ENCODE measurements at places on chromosomes 11 and 22. TPM values are rescaled to one million over a fixed set of nuclear protein-coding genes. Genes with fewer than 3 reads are reported as not detected.

The NCAM1 gene
- total RNA-seq: 0.37 TPM

The NEFH gene
- total RNA-seq: 0.19 TPM

The OR10D3 gene
- not detected for total RNA-seq

The TYMP gene
- 45.1 TPM for total RNA-seq

The TEF gene
- total RNA-seq: 6.8 TPM

The MYO18B gene
- 0.15 TPM for total RNA-seq

The OOSP2 gene
- total RNA-seq: not detected

The WNT7B gene
- total RNA-seq: 0.22 TPM

The ARL14EP gene
- 47.3 TPM for total RNA-seq

- H3K27ac ChIP-seq: no peak overlapping the region
- DNase-seq: no peak
- H3K4me3 ChIP-seq: no peak overlapping the region
These were observed 12.6 kb downstream of the TECTA start for GRCh38 chr11:121113611-121114010.

- H3K4me1 ChIP-seq: peaks cover 7% of the 10 kb centered on the region
- no peaks in the 10 kb centered on the region for H3K27me3 ChIP-seq
- no peak overlapping the region for H3K27ac ChIP-seq
These were observed 82.4 kb downstream of the ME3 start for GRCh38 chr11:86589856-86590589.

DNA sequence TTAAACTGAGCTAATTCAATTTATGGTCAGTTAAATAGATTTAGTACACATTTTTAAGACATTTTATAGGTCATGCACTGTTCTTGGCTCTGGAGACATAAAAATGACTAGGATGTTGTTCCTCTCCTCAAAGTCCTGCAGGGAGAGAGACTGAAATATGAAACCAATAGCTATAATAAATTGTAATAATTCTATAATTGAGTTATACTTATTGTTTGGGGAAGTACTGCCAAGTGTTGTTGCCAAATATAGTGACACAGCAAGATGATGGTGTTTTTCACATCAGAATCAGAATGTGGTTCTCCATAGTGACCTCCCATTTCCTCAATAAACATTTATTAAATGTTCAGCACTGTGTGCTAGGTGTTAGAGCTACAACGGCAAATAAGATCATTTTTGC lies 470.6 kb downstream of the NTM start:
- DNase-seq: no peak
- no peaks in the 10 kb centered on the region for H3K4me1 ChIP-seq
- H3K36me3 ChIP-seq: no peaks in the 10 kb centered on the region

GRCh38 chr11:67309661-67310061 lies 6.3 kb downstream of the SSH3 start:
- H3K36me3 ChIP-seq: no peaks in the 10 kb centered on the region
- no peaks in the 10 kb centered on the region for H3K27me3 ChIP-seq
- H3K4me3 ChIP-seq: no peak overlapping the region
- peaks cover 12% of the 10 kb centered on the region for H3K4me1 ChIP-seq

DNA sequence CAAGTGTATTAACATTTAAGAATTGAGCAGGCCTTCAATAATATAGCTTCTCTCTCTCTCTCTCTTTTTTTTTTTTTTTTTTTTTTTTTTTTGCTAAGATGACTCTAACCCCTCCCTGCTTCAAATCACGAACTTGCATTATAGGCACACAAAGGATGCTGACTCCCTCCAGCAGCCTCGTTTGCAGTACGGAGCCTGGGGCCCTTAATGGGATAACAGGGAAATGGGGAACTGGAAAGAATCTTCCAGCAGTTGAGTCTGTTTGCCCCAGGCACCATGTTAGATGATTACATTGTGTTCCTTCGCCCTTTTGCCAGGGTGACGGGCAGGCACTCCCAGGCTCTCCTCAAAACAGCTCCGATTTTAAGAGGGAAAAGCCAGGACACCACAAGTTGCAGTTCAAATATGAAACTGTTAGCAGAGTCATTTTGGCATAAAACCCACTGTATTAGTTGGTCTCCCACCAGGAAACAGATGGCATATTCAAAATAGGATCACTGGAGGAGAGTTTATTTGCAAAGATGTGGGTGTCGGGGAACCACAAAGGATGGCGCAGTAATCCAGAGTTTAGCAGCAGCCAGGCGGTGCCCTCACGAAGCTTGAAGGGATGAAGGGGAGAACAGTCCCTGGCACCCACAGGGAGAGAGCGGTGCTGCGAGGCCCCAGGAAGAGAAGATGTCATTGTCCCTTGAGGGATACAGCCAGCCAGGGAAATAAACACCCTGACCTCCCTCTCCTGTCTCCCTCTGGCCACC lies 26.5 kb upstream of the TREH start:
- H3K27ac ChIP-seq: no peak overlapping the region
- H3K36me3 ChIP-seq: no peaks in the 10 kb centered on the region
- DNase-seq: no peak
- H3K4me3 ChIP-seq: no peak overlapping the region
- peaks cover 15% of the 10 kb centered on the region for H3K4me1 ChIP-seq

DNA sequence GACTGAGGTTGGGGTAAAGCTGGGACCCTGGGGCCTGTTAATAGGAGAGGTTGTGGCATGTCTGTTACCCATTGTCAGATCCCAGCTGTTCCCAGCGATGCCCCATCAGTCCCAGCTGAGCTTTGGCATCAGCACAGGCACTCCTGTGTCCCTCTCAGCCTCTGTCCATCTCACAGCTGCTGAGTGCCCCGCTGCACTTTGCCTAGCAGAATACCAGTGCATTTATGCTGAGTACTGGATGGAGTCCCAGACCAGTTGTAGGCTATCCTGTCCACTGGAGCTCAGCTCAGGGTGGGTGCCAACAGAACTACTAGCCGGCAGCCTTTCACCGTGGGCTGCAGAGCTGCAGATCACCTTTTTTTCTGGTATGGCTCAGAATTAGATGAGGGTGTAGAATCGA lies 9.9 kb downstream of the FXYD6 start:
- DNase-seq: no peak
- H3K36me3 ChIP-seq: no peaks in the 10 kb centered on the region
- no peak overlapping the region for H3K27ac ChIP-seq

GRCh38 chr11:17734986-17735817 lies 621 bp downstream of the KCNC1 start:
- H3K4me1 ChIP-seq: peaks cover 2% of the 10 kb centered on the region
- H3K36me3 ChIP-seq: no peaks in the 10 kb centered on the region
- H3K4me3 ChIP-seq: no peak overlapping the region
- DNase-seq: no peak

DNA sequence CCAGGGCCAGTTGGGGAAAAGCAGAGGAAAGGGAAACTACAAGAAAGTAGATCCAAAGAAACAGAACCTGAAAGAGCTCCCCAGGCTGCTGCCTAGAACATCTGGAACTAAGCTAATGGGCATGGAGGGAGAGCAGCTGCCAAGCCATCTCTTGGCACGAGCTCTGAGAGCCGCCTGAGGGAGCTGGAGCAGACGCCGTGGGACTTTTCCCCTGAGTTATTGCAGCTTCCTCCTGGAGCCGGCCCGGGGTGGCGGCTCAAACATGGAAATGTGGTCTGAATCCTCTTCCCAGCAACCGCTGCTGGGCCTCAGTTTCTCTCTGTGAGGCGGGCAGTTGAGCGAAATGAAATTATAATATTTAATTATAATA lies 41.8 kb downstream of the LIF start:
- no peaks in the 10 kb centered on the region for H3K4me1 ChIP-seq
- no peak overlapping the region for H3K4me3 ChIP-seq
- no peak overlapping the region for H3K27ac ChIP-seq
- H3K36me3 ChIP-seq: no peaks in the 10 kb centered on the region

DNA sequence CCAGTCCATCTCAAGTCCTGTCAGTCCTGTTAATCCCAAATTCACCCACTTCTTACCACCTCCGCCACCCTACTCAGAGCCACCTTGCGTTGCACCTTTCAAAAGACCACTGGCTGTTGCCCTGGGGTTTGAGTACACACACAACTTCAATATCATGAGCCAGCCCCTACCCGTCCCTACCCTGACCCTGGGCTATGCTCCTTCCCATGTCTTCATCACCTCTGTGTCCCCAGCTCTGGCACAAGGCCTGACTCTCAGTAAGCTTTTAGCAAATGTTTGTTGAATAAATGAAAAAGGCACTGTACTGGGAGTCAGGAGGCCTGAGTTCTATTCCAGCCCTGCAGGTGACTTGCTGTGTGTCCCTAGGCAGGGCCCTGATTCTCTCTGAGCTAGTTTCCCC lies 26.5 kb downstream of the OTOG start:
- no peaks in the 10 kb centered on the region for H3K27me3 ChIP-seq
- H3K4me3 ChIP-seq: no peak overlapping the region
- DNase-seq: no peak
- H3K27ac ChIP-seq: no peak overlapping the region
- H3K4me1 ChIP-seq: no peaks in the 10 kb centered on the region

- peaks cover 7% of the 10 kb centered on the region for H3K27me3 ChIP-seq
- H3K27ac ChIP-seq: no peak overlapping the region
These were observed 13.4 kb upstream of the CAPN5 start for GRCh38 chr11:77053217-77054015.

- H3K27me3 ChIP-seq: no peaks in the 10 kb centered on the region
- no peaks in the 10 kb centered on the region for H3K4me1 ChIP-seq
- DNase-seq: no peak
- peaks cover 31% of the 10 kb centered on the region for H3K36me3 ChIP-seq
- H3K4me3 ChIP-seq: no peak overlapping the region
These were observed 12.3 kb downstream of the TOLLIP start for GRCh38 chr11:1297011-1297575.

All from B cell (primary cell).